ENCODE measurements at places on chromosomes 5 and 9. TPM values are rescaled to one million over a fixed set of nuclear protein-coding genes. Genes with fewer than 3 reads are reported as not detected.

DNA sequence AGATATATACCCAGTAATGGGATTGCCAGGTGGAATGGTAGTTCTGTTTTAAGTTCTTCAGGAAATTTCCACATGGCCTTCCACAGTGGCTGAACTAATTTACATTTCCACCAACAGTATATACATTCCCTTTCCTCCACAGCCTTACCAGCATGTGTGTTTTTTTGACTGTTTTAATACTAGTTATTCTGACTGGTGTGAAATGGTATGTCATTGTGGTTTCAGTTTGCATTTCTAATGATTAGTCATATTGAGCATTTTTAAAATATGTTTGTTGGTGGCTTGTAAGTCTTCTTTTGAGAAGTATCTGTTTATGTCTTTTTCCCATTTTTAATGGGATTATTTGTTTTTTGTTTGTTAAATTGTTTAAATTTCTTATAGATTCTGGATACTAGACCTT is 208.9 kb downstream of the CFAP90 start:
- DNase-seq = no peak

- DNase-seq = no peak
Measured at GRCh38 chr5:156971415-156971814, 8.4 kb upstream of the TIMD4 start.

DNA sequence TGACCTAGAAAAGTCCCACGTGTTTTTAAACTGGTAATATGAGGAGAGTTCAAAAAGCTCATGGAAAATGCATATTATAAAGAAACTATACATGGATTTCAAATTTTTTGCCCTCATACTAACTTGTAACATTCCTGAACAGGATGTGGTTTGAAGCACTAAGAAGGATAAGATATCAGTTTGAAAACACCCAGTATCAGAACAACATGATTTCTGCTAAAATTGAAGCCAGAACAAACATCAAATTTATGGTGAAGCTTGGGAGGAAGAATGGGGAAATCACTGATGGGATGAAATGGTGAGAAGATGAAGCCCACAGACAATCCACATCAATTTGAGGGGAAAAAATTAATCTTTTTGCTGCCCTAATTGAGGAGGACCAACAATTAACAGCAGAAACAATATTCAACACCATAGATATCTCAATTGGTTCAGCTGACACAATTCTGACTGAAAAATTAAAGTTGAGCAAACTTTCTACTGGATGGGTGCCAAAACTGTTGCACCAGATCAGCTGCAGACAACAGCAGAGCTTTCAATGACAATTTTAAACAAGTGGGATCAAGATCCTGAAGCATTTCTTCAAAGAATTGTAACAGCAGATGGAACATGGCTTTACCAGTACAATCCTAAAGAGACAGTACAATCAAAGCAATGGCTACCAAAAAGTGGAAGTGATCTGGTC is 113.2 kb upstream of the SNX2 start:
- DNase-seq = peak; percentile 71

GRCh38 chr9:19663570-19663969 is 125.3 kb downstream of the SLC24A2 start:
- no peak for DNase-seq

DNA sequence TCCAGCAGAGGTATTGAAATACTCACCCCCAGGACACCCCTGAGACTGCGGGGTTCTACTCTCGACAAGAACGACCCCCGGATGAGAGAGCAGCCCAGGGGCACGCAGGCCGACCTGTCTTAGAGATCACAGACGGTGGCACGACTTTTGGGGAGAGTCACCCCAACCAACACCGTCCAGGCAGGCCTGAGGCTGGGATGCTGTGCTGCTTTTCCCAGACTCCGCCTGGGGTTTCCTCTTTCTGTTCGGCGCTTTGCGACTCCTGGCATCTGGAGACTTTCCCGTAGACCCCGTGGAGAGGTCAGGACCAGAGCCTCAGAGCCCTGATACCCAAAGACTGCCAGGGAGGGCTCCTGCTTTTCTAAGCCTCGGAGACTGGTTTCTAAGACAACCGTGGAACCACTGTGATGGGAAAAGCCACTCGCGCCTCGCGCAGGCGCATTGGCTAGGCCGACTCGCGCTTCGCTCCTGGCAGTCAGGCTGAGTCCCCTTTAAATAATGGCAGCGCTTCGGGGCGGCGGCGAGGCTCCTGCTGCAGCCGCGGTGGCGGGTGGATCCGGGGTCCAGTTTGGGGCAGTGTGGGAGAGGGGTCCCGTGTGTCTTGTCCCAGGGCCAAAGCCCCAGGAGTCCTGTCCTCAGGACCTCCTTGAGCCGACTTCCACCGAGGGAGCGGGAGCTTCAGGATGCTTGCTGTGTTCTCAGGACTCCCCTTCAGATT is 484.0 kb downstream of the SPATA31A7 start:
- no peak for DNase-seq

GRCh38 chr9:31519011-31519410 is 865.4 kb upstream of the ACO1 start:
- DNase-seq = no peak

- DNase-seq = no peak
Measured at GRCh38 chr9:125479846-125480615, 218.4 kb downstream of the GAPVD1 start.

GRCh38 chr5:16482891-16483290 is 17.3 kb upstream of the ZNF622 start:
- no peak for DNase-seq

DNA sequence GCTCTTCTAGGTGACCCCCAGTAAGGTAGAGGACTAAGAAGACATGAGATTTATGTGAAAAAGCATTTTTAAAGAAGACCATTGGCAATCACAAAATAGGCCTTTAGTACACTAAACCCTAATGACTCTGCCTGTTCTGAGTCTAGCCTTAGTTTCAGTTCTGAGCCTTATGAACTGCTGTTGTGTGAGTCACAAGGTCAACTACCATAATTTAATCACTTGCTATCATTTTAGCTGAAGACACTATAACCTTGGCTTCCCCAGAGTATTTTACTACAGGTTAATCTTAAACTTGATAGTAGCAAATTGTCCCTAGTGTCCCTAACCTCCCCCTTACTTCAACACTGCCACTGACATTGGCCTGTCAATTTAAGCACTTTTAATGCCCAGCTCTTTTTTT is 34.4 kb downstream of the APC start:
- no peak for DNase-seq

DNA sequence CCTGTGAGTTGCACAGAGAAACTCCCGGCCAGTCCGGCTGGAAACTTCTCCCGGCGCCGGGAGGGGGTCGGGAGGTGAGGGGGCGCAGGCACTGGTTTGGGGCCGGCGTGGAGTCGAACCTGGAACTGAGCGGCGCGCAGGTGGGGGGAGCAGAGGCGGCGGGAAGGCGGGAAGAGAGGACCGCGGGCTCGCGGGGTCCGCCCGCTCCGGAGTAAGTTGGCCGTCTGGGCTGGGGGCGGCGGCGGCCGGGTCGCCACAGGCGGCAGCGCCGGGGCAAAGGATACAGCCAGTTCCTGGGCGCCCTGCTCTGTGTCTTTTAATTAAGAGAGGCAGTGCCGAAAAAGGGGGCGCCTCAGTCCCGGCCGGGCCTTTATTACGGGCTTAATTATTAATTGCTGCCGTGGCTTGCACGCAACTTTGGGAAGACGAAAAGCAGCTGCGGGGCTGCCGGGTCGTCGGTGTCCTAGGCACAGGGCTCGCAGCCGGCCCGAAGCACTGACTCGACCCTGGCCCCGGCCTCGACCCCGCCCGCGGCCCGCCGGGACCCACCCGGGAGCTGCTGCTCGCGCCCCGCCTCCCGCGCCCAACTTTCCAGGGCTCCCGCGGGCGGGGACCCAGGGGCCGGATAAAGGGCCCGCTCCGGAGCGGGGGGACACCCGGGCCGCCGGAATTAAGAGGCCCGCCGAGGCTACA is 1.1 kb downstream of the NTNG2 start:
- no peak for DNase-seq

PCDHB14 gene
- total RNA-seq = 0.45 TPM

ANKRD31 gene
- total RNA-seq = 0.16 TPM

LVRN gene
- total RNA-seq = not detected

KCNV2 gene
- total RNA-seq = not detected

MAPK9 gene
- total RNA-seq = 33.4 TPM

BTNL8 gene
- total RNA-seq = not detected

PLK2 gene
- total RNA-seq = 400 TPM
